ENCODE measurements at places on chromosomes 12 and 14. TPM values are rescaled to one million over a fixed set of nuclear protein-coding genes. Genes with fewer than 3 reads are reported as not detected.
A peak's percentile ranks its signal among the peaks of the same experiment; 100 is the strongest.

DNA sequence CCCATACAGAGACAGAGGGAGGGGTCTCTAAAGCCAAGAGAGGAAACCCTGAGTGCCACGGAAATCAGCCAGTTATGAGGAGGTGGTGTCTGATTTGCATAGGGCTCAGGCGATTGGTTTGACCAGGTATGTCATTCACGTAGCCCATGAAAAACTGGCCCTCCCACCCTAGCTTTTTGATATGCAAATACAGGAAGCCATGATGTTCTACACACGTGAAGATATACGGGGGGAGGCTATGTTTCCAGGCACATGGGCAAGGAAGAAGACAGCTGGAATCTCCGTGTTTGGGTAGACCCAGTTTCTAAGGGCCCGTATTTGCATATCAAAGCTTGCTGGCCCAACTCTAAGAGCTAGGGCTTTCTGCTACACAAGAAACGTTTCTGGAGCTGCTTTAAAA, 717.8 kb upstream of the SEL1L start:
- H3K27ac ChIP-seq = no peak overlapping the region
- H3K4me3 ChIP-seq = no peak overlapping the region
- no peaks in the 10 kb centered on the region for H3K36me3 ChIP-seq
- no peaks in the 10 kb centered on the region for H3K27me3 ChIP-seq

SRSF9 gene
- total RNA-seq = 166 TPM

DNA sequence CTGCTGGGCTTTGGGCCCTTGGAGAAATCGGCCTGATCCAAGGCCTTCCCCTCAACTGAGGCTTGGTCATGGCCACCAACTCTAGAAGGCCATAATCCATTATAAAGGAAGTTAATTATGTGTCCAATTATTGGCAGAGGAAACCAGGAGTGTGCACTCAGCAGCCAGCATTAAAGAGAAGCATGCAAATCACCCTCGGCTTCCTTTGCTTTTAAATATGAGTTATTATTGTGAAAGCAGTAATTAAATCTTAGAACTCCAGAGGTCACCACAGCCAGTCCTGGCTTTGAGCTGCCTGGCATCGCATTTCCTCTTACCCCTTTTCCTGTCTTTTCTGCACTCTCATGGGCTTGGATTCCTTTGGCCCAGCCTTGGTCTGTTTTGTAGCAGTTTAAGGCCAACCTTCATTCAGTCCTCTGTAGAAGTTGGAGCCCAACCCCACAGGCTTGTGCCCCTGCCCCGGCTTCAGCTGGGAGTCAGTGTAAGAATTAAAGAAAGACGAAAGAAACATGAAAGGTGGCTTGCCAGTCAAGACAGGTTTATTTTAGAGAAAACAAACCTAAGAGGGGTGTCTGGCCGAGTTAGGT, 14.7 kb upstream of the KRT86 start:
- peak overlapping the region; percentile 64 for H3K4me3 ChIP-seq
- peaks cover 29% of the 10 kb centered on the region for H3K4me1 ChIP-seq
- peak overlapping the region; percentile 73 for H3K27ac ChIP-seq
- no peak for DNase-seq

USP30 gene
- 9.9 TPM for total RNA-seq

- H3K27me3 ChIP-seq = peaks cover 63% of the 10 kb centered on the region
- no peaks in the 10 kb centered on the region for H3K36me3 ChIP-seq
- H3K27ac ChIP-seq = no peak overlapping the region
- peak; percentile 52 for DNase-seq
- H3K4me3 ChIP-seq = peak overlapping the region; percentile 49
- peaks cover 29% of the 10 kb centered on the region for H3K4me1 ChIP-seq
These were observed 115.2 kb upstream of the PELI2 start for GRCh38 chr14:56002876-56003625.

DNA sequence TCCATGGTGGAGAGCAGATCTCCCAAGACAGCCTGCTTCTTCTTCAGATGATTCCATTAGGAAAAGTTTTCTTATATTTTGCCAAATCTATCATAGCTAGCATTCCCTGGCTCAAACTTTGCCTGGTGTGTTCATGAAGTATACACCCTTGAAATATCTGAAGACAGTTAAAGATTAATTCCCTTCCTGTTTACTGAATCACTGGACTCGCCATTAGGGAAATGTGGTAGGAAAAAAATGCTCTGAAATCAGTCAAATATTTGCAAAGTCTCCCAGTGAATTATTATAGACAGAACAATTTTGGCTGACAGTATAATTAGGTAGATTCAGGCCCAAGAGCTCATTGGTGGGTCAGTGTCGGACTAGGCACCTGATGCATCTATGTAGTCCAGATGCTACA, 86.5 kb downstream of the PDZRN4 start:
- H3K27ac ChIP-seq = no peak overlapping the region
- H3K27me3 ChIP-seq = no peaks in the 10 kb centered on the region
- no peaks in the 10 kb centered on the region for H3K36me3 ChIP-seq
- H3K4me3 ChIP-seq = no peak overlapping the region

- no peaks in the 10 kb centered on the region for H3K36me3 ChIP-seq
- H3K4me3 ChIP-seq = peak overlapping the region; percentile 49
These were observed 1.5 kb downstream of the KRT8 start for GRCh38 chr12:52903285-52903854.

- no peaks in the 10 kb centered on the region for H3K27me3 ChIP-seq
- H3K27ac ChIP-seq = no peak overlapping the region
- DNase-seq = no peak
- H3K4me1 ChIP-seq = peaks cover 2% of the 10 kb centered on the region
- H3K4me3 ChIP-seq = no peak overlapping the region
- peaks cover 4% of the 10 kb centered on the region for H3K36me3 ChIP-seq
These were observed 42.1 kb upstream of the STRN3 start for GRCh38 chr14:31068235-31068634.

DNA sequence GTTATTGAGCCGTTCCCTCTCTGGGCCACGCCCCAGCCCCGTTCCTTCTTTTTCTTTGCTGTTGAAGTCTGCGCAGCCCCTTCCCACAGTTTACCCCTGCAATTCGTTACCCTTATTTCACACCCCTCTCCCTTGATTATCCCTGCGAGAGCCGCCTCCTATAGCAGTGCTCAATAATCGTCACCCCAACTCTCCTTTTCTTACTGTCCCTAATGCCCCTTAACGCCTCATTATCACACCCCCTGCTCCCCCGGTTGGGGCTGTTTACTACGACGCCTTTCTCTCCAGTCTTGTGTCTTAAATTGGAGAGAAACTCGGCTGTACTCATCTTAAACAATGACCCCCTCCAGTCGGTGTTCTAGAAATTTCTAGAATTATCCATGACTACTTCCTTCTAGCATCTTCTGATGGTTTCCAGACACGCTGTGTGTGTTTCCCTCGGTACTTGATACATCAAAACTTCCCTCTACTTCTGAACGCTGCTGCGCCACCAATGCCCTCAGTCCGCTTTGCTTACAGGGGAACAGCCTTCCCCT, 713 bp upstream of the FBXL14 start:
- no peak for DNase-seq
- no peaks in the 10 kb centered on the region for H3K27me3 ChIP-seq
- H3K4me3 ChIP-seq = peak overlapping the region; percentile 87

AHNAK2 gene
- 0.06 TPM for total RNA-seq
